ENCODE measurements at places on chromosomes 16 and 17.

GRCh38 chr16:89104303-89104702 is 10.7 kb downstream of the ACSF3 start:
- DNase-seq: no peak

- DNase-seq: no peak
Observed at GRCh38 chr17:35486920-35487732, 38.6 kb upstream of the SLFN13 start.

DNA sequence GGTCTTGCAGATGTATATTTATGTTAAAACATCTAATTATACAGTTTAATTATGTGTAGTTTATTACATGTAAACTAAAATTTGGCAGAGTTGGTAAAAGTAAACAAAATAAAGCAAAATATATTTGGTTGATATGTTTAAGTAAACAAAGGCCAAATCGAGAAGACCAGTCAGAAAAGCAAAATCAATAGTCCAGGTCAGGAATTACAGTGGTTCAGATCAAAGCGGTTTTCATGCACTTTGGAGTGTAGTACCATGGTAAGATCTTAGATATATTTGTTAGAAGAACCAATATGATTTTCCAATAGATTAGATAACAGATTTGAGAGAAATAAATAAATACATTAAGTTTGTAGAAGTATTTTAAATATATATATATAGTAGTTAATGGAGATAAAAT is 1421.6 kb upstream of the CDH8 start:
- DNase-seq: no peak

DNA sequence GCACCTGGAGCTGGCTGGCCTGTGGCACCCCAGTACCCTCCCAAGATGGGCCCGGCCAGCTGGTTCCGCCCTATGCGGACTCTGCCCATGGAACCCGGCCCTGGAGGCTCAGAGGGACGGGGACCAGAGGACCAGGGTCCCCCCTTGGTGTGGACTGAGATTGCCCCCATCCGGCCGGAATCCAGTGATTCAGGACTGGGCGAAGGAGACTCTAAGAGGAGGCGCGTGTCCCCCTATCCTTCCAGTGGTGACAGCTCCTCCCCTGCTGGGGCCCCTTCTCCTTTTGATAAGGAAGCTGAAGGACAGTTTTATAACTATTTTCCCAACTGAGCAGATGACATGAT is 12.0 kb downstream of the TBX21 start:
- DNase-seq: no peak

DNA sequence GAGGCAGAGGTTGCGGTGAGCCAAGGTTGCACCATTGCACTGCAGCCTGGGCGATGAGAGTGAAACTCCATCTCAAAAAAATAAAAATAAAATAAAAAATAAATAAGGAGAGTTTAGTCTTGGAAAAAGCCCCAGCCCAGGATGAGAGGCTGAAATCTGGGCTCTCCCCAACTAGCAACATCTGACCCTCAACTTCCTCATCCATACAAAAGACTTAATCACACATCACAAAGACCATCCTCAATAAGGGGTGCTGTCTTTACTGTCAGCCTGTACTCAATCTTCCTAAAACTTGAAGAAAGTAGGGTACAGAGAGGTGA is 11.4 kb upstream of the SLC4A1 start:
- DNase-seq: no peak

GRCh38 chr16:46690281-46691178 is 1.1 kb downstream of the ORC6 start:
- peak; percentile 23 for DNase-seq

DNA sequence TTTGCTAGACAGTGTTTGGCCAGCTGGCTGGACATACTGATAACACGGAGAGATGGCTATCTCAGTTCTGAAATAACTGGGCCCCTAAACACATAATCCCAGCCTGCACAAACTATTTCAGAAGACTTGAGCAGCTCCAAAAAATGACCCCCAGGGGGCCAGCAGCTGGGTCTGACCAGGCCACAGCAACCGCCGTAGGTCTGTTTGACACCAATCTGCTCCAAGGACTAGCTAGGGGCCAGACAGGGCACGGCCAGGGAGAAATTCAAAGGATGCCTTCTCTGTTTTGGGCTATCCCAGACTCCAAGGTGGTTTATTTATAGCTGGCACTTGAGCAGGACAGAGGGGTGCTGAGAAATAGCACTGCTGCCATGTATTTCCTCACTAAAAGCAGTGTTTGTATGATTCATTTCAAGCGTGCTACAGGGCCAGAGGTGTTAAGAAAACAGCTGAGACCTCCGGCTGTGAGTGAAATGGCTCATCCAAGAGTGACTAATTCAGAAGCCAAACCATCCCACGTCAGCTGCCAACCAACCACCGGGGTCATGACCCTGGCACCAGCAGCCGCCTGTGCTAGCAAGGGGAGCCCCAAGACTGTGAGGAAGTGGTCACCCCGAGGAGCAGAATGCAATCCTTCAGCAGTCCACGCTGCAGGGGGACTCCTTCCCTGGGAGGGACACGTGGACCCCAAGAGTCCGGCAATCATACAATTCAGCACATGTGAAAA is 5.7 kb downstream of the GGA2 start:
- DNase-seq: peak; percentile 39

DNA sequence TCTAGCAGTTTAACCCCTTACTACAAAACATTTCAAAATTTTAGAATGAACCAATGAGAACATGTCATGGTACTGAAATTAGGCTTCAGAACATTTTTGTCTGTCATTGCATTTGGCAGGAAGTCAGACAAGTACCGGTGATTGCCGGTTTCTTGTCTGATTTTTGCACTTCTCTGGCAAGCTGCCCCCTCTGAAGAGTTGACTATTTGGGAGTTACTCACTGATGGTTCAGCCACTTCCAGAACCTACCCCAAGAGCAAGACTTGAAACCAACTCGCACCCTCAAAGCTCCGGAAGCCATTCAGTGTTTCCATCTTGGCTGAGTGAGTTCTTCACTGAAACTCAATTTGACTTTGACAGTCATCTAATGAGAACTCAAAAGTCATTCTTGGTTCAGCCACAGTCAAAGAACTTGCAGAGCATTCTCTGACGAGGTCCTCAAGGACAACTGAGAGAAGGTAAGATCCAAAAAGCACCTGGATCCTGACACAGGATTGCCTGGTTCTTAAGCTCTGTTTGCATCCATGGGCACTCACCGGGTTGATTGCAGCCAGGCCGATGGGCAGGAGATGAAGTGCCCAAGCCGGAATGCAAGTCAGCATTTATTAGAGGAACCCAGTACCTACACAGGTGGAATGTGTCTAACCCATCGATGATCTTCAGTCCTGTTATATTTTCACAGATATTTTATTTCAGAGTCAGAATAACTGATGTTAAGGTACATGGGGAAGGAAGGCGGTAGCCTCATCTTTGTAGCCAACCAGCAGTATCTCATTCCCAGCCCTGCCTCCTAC is 93.6 kb downstream of the USP22 start:
- no peak for DNase-seq

- no peak for DNase-seq
Observed at GRCh38 chr17:74530831-74531150, 484 bp downstream of the CD300LB start.

DNA sequence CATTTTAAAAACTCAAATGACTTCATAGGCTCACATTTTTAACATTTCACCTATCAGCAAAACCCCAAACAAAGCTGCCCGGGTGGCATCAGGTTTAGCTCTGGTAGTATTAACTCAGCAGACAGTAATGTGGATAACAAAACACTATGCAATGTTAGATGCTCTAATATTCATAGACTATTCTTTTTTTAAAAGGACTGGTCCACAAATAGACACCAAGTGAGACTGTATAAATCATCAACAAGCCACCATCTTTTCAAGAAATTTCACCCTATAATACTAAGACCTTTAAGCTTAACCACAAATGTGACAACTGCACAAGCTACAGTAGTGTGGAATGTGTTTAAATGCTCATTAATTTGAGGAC is 20.2 kb downstream of the SNN start:
- DNase-seq: no peak

- DNase-seq: no peak
Observed at GRCh38 chr17:34248511-34249024, 6.5 kb upstream of the CCL2 start.

DNA sequence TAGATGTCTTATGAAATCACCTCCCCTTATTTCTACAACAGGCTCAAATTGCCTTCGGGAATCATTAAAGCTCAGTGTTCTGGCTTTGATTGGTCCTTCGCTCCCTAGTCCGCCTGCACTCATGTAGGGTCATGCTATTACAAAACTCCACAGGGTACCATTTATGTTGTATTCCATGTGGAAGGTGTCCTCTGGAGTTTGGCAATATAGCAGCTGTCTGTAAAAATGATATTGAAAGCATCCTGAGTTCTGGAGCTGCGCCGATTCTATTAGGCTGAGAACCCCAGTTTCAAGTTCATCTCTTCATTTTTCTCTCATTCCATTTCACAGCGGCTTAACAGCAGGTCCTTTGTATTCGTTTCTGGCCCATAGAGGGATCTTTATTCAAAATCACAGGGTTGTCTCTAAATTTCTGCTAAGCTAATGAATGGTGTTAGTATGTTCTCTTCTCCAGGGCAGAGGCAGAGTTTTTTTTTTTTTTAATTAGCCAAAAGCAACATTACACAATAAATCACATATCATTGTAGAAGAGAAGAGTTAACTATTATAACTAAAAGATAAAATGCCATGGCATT is 71.9 kb upstream of the TEKT1 start:
- DNase-seq: no peak

GRCh38 chr16:69111216-69111875 is 5.9 kb downstream of the HAS3 start:
- no peak for DNase-seq

- DNase-seq: no peak
Observed at GRCh38 chr16:57145046-57146021, 40.5 kb downstream of the PSME3IP1 start.

DNA sequence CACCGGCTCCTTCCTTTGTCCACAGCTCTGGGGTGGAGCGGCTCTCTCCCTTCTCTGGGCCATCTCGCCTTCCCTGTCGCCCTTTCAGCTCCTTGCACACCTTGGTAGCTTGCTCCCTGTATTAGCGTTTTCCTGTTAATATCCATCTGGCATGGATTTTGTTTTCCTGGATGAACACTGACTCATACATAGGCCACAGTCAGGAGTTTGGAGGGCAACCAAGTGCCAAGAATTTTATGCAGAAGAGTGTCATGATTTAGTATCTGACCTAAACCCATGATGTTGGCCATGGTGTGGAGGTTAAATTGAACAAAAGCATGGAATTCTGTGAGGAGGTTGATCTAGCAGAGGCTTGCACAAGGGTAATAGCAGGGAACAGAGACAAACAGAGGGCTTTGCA is 180.9 kb downstream of the AIPL1 start:
- DNase-seq: no peak

DNA sequence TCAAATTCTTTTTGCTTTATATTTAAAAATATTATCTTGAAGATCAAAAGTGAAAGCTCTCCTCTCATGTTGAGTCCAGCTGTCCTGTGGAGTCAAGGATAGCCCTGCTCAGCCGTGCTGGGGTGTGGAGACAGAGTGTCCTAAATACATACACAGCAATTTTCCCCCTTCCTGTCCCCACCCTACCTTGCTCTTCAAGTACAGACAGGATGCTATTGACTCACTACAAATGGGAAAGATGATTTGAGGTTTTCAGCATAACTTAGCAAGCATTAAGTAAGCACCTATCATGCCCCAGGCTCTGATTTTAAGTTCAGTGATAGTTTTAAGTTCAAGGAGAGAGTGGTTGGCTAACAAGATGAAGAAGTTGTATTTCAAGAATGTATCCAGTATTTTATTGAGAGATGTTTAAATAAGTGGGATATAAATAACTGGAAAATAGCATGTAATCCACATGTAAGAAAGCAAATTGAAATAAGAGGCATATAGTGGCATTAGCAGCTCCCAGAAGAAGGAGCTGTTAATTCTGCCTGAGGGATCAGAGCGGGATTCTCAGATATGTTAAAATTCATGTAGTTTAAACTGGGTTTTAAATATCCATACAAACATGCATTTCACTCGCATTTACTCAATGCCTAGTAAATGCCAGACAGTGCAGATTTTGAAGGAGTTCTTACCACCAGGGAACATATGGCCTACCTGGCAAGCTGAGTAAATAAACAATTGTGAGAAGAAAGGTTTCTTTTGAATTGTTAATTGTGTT is 183.5 kb upstream of the ANKFN1 start:
- DNase-seq: no peak

DNA sequence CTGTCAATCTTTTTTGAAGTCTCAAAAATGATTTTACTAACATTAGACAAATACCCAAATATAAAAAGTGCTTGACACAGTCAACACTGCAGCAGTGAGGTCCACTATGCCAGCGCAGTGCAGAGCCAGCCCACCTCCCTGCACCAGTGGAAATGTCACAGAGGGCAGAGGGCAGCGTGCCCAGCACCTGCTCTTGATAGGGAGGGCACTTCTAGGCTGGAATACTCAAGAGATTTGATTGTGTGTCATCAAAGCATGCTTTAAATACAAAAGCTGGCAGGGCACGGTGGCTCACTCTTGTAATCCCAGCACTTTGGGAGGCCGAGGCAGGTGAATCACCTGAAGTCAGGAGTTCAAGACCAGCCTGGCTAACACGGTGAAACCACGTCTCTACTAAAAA is 136.0 kb downstream of the ANKRD11 start:
- no peak for DNase-seq

GRCh38 chr16:4788489-4788889 is 344 bp upstream of the SEPTIN12 start:
- DNase-seq: no peak

- DNase-seq: no peak
Observed at GRCh38 chr16:58087209-58087913, 41.8 kb downstream of the CFAP20 start.

DNA sequence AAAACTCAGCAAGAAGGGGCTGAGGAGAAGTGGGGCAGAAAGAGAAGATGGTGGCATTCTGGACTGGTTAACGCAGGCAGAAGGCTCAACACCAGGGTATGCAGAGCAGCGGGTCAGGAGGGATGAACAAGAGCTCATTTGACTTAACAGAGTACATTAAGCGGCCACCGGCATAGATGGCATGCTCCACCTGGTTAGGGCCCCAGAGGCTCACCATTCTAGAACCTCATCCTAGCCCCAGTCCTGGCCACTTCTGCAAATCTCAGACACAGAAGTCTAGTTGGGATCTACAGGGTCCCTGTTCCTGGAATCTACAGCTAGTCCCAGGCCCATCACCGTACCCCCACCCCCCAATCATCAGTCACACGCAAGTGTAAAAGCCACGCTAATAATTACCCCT is 1.7 kb upstream of the MYO1C start:
- DNase-seq: no peak

Data from HT-29 (cell line).